Activated CD4-positive, alpha-beta T cell treated with anti-CD3 and anti-CD28 coated beads, Interleukin-2, amount 10 ng/mL, durations not matched to agents 24 days and 14 days (primary cell): ENCODE measurements at places on chromosomes 11 and 22. TPM values are rescaled to one million over a fixed set of nuclear protein-coding genes. Genes with fewer than 3 reads are reported as not detected.
A peak's percentile ranks its signal among the peaks of the same experiment; 100 is the strongest.

SSH3 gene
- total RNA-seq: 7.1 and 8.1 TPM in 2 replicates

SPI1 gene
- not detected in 2 replicates for total RNA-seq

TBX1 gene
- total RNA-seq: 0.09 TPM in 1 of 2 replicates, not detected in the other

NXPE4 gene
- not detected in 2 replicates for total RNA-seq

IPO7 gene
- 177 and 200 TPM in 2 replicates for total RNA-seq

CRYBB3 gene
- 0.49 TPM in 1 of 2 replicates, not detected in the other for total RNA-seq

- peaks cover 12% of the 10 kb centered on the region for H3K27me3 ChIP-seq
- no peak for DNase-seq
- no peak overlapping the region for H3K4me3 ChIP-seq
Observed at GRCh38 chr11:120597250-120598215, 86.0 kb downstream of the GRIK4 start.

DNA sequence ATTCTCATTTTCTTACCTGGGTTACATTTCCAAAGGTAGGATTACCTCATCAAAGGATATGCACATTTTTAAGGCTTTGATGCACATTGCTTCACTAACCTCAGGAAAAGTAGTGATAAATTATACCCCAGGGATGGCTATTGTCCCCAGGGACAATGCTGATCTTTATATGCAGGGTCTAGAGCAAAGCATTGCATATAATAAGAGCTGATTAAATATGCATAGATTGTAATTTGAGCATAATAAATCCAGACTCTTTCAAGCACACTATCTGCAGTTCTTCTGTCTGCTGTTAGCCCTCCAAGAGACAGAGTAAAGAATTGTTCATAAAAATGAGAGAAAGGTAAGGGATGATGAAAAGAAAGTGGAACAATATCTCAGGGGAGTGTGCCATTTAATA is 57.3 kb upstream of the SYT13 start:
- peaks cover 9% of the 10 kb centered on the region for H3K4me1 ChIP-seq
- H3K27me3 ChIP-seq: peaks cover 42% of the 10 kb centered on the region
- H3K4me3 ChIP-seq: no peak overlapping the region
- DNase-seq: no peak
- no peak overlapping the region for H3K27ac ChIP-seq
- H3K36me3 ChIP-seq: no peaks in the 10 kb centered on the region

GRCh38 chr22:41976070-41976901 is 7.0 kb downstream of the SEPTIN3 start:
- H3K4me3 ChIP-seq: peak overlapping the region; percentile 82
- peaks cover 15% of the 10 kb centered on the region for H3K4me1 ChIP-seq
- H3K27me3 ChIP-seq: peaks cover 48% of the 10 kb centered on the region
- peak overlapping the region; percentile 67 for H3K27ac ChIP-seq
- peak; percentile 91 for DNase-seq

GRCh38 chr11:30346068-30346688 is 23.3 kb downstream of the ARL14EP start:
- H3K27me3 ChIP-seq: peaks cover 7% of the 10 kb centered on the region
- peaks cover 6% of the 10 kb centered on the region for H3K4me1 ChIP-seq
- no peak overlapping the region for H3K4me3 ChIP-seq

DNA sequence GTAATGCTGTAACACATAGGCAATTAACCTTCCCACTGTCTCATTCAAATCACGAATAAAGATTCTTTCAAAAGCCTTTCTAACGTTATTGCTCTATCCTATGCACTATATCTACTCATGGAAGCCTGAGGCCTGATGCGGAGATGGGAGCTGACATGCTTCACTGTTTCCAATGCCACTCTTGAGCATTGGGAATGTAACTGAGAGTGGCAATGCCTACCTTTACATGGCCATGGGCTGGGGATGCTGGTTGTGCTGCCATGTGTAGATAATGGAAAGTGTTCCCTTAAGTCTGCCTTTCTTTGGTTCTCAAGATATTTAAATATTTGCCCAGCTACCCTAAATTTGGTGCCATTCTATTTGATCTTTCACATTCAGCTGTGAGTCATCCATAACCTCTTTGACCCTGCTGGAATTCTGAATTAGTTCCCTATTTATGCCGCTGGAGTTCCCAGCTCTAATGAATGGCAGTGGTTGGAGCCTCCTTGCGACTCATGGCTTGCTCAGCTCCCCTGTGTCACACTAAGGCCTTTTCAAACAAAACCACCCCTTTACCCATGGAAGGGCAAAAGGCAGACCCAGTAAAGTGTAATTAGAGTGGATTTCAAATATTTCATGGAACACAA is 21.4 kb upstream of the DKK3 start:
- H3K27me3 ChIP-seq: peaks cover 26% of the 10 kb centered on the region
- H3K27ac ChIP-seq: no peak overlapping the region
- no peak overlapping the region for H3K4me3 ChIP-seq
- H3K36me3 ChIP-seq: no peaks in the 10 kb centered on the region

DNA sequence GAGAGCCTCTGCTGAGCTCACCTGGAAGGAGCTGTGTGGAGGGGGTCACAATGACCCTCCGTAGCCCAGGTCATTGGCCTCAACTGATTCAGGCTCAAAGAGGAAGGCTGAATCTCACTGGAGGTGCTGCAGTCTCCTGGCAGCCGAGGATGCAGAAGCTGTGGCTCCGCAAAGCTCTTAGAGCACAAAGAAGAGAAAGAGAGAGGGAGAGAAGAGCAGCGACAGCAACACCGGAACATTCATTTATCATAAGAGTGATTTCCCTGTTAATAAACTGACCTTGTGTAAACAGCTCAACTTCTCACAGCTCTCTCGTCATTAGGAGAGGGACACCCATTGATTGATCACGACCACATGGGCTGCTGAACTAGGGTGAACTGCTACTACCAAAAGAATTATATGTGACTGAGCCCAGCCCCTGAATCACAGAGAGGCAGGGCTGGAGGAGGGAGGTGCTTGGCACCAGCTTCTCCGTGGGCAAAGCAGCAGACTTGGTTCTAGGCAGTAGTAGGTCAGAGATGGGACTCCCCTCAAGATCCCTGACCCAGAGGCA is 281.7 kb downstream of the NXPE2 start:
- no peak overlapping the region for H3K27ac ChIP-seq
- no peaks in the 10 kb centered on the region for H3K4me1 ChIP-seq
- no peaks in the 10 kb centered on the region for H3K36me3 ChIP-seq
- no peak overlapping the region for H3K4me3 ChIP-seq

- peaks cover 61% of the 10 kb centered on the region for H3K4me1 ChIP-seq
- peak overlapping the region; percentile 62 for H3K4me3 ChIP-seq
- H3K27me3 ChIP-seq: peaks cover 2% of the 10 kb centered on the region
- peak overlapping the region; percentile 88 for H3K27ac ChIP-seq
Observed at GRCh38 chr11:33723238-33723881, 12.9 kb downstream of the CD59 start.

- no peaks in the 10 kb centered on the region for H3K36me3 ChIP-seq
- no peak for DNase-seq
- H3K27me3 ChIP-seq: peaks cover 8% of the 10 kb centered on the region
- H3K4me1 ChIP-seq: peaks cover 48% of the 10 kb centered on the region
- peak overlapping the region; percentile 0 for H3K4me3 ChIP-seq
Observed at GRCh38 chr11:95148938-95149337, 59.3 kb downstream of the ENDOD1 start.

- H3K27ac ChIP-seq: no peak within 1 kb of the TSS
- H3K27me3 ChIP-seq: no peaks in the 10 kb centered on the region
- peaks cover 15% of the 10 kb centered on the region for H3K36me3 ChIP-seq
- no peak within 1 kb of the TSS for H3K4me3 ChIP-seq
Observed at GRCh38 chr11:57751676-57752253, at the start of gene BTBD18. Gene BTBD18 (minus strand): TSS chr11:57751819. CDS start chr11:57751188, 631 bp downstream.

GRCh38 chr22:50009765-50010675 is 2.5 kb downstream of the IL17REL start:
- H3K36me3 ChIP-seq: no peaks in the 10 kb centered on the region
- DNase-seq: no peak
- peaks cover 23% of the 10 kb centered on the region for H3K27me3 ChIP-seq
- H3K4me3 ChIP-seq: no peak overlapping the region
- H3K27ac ChIP-seq: peak overlapping the region; percentile 20
- peaks cover 12% of the 10 kb centered on the region for H3K4me1 ChIP-seq

DNA sequence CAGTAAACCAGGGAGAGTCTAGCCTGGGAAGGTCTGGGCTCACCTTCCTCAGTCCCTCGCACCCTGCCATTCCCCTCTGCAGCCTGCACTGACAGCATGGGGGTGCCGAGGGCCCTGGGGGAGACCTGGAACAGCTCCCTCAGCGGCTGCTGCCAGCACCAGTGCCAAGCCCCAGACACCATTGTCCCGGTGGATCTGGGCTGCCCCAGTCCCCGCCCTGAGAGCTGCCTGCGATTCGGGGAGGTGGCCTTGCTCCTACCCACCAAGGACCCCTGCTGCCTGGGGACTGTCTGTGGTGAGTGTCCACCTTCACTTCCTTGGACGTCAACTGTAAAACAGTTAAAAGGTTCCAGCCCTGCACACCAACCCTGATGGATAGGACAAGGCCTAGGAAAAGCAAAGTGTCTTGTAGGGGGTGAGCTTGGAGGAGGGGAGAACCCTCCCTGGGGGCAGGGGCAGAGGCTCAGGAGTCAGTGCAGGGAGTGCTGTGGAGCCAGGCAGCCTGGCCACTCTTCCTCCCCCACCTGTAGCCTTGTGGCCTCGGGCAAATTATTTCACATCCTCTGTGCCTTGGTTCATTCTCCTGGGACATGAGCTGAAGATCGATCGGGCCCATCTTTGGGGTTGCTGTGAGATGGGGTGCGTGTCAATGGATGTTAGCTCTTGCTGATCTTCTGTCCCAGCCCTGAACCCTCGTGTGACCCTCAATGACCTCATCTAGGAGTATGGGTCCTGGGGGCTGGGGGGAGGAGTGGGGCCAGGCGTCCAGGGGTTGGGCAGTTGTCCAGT is 85.2 kb upstream of the MYOD1 start:
- H3K27ac ChIP-seq: no peak overlapping the region
- H3K36me3 ChIP-seq: no peaks in the 10 kb centered on the region
- peak; percentile 49 for DNase-seq
- H3K27me3 ChIP-seq: no peaks in the 10 kb centered on the region
- no peaks in the 10 kb centered on the region for H3K4me1 ChIP-seq
- no peak overlapping the region for H3K4me3 ChIP-seq

- no peaks in the 10 kb centered on the region for H3K4me1 ChIP-seq
- peaks cover 1% of the 10 kb centered on the region for H3K27me3 ChIP-seq
- no peaks in the 10 kb centered on the region for H3K36me3 ChIP-seq
Observed at GRCh38 chr11:105211806-105212554, 72.4 kb upstream of the CARD18 start.

- H3K4me1 ChIP-seq: peaks cover 2% of the 10 kb centered on the region
- no peak for DNase-seq
- H3K4me3 ChIP-seq: no peak overlapping the region
- H3K27me3 ChIP-seq: peaks cover 2% of the 10 kb centered on the region
- no peaks in the 10 kb centered on the region for H3K36me3 ChIP-seq
- no peak overlapping the region for H3K27ac ChIP-seq
Observed at GRCh38 chr11:74717221-74717969, 13.8 kb downstream of the CHRDL2 start.

GRCh38 chr22:40243891-40244290 is 66.2 kb downstream of the TNRC6B start:
- no peaks in the 10 kb centered on the region for H3K27me3 ChIP-seq
- DNase-seq: peak; percentile 72
- peak overlapping the region; percentile 42 for H3K27ac ChIP-seq

GRCh38 chr11:16606784-16607674 is 131.4 kb upstream of the C11orf58 start:
- peak; percentile 56 for DNase-seq
- H3K27me3 ChIP-seq: peaks cover 56% of the 10 kb centered on the region
- H3K27ac ChIP-seq: peak overlapping the region; percentile 67
- H3K4me1 ChIP-seq: peaks cover 12% of the 10 kb centered on the region
- H3K36me3 ChIP-seq: peaks cover 8% of the 10 kb centered on the region

DNA sequence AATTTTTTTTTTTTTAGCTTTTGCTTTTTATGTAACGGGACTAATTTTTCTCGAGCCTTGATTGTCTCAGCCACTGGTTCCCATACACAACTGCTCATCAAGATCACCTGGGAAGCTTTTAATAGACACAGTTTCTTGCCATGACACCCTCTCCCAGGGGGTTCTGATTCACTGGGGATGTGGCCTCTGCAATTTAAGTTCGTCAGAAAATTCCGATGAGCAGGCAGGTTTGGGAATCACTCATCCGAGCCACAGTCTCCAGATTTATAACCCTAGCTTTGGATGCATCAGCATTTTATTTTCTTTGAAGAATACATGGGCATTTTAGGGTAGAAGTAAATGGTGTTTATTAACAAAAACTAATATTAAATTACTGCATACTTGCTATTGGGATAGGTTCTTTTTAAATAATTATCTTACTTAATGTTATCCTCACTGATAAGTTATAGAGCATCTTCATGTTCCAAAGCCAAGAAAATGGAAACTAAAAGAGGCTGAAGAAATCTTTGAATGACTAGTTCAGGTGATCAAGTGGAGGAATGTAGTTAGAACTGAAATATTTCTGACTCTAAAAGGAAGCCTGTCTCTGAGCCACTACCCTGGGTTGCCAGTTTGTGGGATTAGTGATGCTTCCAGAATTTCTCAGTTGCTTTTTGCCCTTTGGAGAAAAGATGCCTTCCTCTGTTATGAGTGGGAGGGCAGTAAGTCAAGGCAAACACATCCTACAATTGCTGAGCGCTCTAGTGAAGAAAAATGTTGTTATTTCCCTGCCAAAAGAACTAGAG is 319.0 kb downstream of the DDX10 start:
- H3K4me1 ChIP-seq: no peaks in the 10 kb centered on the region
- no peaks in the 10 kb centered on the region for H3K27me3 ChIP-seq
- DNase-seq: no peak
- no peak overlapping the region for H3K4me3 ChIP-seq
- H3K36me3 ChIP-seq: no peaks in the 10 kb centered on the region

GRCh38 chr11:69541001-69541285 is 59.5 kb downstream of the LINC01488 start:
- no peak overlapping the region for H3K4me3 ChIP-seq
- H3K27me3 ChIP-seq: peaks cover 9% of the 10 kb centered on the region

GRCh38 chr11:124724979-124725718 is 14.6 kb upstream of the NRGN start:
- no peak overlapping the region for H3K27ac ChIP-seq
- H3K36me3 ChIP-seq: no peaks in the 10 kb centered on the region
- DNase-seq: no peak
- H3K4me3 ChIP-seq: no peak overlapping the region

DNA sequence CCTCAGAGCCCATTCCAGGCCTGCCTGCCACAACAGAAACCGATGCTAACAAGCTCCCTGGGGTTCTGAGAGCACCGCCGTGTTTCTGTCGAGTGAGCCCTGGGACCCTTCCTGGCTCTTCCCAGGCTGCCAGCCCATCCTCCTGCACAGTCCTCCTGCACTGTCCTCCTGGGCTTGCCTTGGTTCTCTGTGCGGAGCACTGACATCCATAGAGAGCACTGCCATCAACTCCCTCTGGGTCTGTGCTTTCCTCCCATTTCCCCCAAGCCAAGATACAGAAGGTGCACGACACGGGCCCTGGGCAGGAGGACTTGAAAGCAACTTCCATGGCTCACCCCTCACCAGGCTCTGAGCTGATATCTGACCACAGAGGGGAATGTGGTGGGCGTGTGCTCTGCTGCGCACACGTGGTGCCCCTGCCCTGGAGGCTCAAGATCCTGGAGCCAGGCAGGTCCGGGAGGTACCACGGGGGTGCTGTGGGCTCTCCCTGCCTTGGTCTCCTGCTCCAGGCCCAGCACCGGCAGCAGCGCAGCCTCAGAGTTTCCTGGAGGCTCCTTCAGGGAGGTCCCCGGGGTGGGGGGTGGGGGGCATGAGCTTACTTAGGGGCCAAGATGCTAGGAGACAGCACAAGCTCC is 304.2 kb downstream of the BRD1 start:
- no peak overlapping the region for H3K4me3 ChIP-seq
- no peak overlapping the region for H3K27ac ChIP-seq
- DNase-seq: no peak
- H3K27me3 ChIP-seq: no peaks in the 10 kb centered on the region
- no peaks in the 10 kb centered on the region for H3K36me3 ChIP-seq

GRCh38 chr11:71454470-71455113 is 1.6 kb downstream of the NADSYN1 start:
- H3K27ac ChIP-seq: peak overlapping the region; percentile 82
- peaks cover 48% of the 10 kb centered on the region for H3K4me1 ChIP-seq
- no peaks in the 10 kb centered on the region for H3K27me3 ChIP-seq
- DNase-seq: peak; percentile 68
- peak overlapping the region; percentile 97 for H3K4me3 ChIP-seq
